ENCODE measurements at places on chromosomes 2 and 18.

- no peak for DNase-seq
Measured at GRCh38 chr2:221463241-221463896, 108.7 kb downstream of the EPHA4 start.

- no peak for DNase-seq
Measured at GRCh38 chr2:11057031-11057430, 98.2 kb upstream of the SLC66A3 start.

GRCh38 chr2:144325086-144325485 lies 194.8 kb downstream of the ZEB2 start:
- DNase-seq = no peak

DNA sequence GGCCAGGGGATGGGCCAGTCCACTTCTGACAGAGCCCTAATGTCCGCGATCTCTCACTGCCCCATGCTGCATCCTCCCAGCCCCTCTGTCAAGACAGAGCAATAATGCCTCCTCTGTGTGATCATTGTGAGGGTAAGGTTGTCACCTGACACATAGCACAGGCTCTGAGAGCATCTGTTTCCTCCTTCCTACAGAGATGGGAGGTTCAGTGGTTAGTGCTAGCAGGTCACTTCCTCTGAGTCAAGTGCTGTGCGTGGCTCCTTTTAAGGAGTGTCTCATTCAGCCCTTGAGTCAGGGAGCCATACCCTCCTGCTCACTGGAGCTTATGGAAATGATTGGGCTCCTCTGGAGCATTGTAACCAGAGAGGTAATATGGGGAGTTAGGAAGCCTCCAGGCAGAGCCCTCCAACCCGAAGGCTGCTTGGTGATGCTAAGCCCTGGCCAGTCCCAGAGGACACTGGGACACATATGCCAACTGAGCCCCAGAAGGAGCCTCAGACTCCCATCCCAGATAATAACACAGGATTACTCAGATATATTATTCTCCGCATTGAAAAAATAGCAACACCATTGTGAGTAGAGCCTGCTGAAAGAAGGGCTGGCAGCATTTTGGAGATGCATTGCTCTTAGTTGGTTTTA lies 189.0 kb downstream of the GALNT1 start:
- no peak for DNase-seq

DNA sequence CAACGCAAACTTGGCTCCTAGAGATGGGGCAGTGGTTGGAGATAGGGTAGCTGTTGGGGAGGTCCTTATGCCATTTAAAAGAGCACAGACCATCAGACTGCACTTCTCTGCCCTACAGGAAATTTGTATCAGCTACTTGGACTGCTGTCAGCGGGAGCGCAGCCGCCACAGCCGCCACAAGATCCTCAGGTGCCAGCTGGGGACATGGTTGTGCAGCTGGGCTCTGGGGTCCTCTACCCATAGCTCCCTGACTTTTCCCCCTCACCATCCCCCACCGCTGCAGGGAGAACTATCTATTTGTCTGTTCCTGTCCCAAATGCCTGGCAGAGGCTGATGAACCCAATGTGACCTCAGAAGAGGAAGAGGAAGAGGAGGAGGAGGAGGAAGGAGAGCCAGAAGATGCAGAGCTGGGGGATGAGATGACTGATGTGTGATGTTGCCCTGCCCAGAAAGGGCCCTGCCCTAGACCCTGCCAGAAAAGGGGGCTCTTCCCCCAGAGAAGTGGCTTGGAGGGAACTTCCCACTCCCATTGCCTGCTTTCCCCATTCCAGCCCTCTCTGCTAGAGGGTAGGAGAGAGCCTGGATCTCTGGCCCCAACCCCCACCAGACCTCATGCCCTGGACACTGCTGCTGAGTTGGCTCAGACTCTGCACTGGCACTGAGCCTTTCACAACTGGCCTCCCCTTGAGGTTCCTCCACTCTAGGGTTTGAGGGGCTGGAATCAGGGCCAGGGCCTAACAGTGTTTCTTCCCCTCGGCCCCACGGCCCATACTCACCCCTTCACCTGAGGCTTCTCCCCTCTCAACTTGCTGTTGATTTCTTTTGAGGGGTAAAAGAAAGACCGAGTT lies 7.3 kb downstream of the PRADC1 start:
- no peak for DNase-seq

DNA sequence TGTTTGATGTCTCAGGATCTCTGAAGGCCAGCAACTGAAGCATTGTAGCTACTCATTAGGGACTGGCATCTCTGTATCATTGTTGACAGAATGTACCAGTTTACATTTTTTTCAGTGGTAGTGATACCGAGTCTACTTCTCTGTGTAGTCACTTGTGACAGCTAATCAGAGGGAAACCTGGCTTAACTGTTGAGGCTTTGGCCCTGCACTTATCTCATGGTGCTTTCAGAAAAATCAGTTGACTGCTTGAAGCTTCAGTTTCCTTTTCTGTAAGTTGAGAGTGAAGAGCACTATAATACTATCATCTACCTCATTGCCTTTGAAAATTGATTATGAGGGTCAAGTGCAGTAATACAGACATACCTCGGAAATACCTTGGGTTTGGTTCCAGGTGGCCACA lies 90.0 kb downstream of the COMMD1 start:
- no peak for DNase-seq

DNA sequence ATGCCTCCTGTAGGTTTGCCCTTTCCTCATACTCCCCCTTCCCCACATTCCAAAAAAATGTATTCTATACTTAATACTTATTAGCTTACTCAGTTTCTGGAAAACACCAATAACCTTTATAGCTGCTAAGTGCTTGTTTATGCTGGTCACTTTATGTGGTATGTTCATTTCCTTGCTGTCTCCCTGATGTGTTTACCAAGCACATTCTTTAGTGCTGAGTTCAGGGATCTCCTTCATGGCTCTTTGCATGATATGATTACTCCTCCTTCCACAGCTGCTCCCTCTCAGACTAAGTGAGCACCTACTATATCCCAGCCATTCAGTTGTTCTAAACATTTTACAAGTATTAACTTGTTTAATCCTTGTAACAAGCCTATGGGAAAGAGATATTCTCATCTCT lies 698.3 kb upstream of the FANCL start:
- DNase-seq = peak; percentile 58

All from AG04450 (cell line).